ENCODE measurements at places on chromosomes 4 and X. TPM values are rescaled to one million over a fixed set of nuclear protein-coding genes. Genes with fewer than 3 reads are reported as not detected.

DNA sequence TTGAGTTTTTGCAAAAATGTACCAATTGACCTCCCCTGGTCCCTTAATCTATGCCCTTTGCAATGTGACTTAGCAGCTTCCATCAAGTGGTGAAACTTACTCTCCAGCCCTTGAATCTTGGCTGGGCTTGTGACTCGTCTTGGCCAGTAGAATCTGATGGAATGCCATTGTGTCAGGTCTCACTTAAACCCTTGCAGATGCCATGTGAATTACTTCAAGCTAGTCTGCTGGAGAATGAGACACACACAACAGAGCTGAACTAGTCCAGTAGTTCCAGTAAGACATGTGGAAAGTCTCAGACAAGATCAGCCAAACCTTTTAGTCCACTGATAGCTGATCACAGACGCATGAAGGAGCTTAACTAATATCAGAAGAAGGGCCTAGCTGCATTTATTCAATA lies 567.8 kb upstream of the CPEB2 start:
- DNase-seq = no peak

- DNase-seq = no peak
Observed at GRCh38 chr4:86878640-86879039, 13.6 kb downstream of the C4orf36 start.

- no peak for DNase-seq
Observed at GRCh38 chr4:176579226-176579625, 213.5 kb downstream of the VEGFC start.

DNA sequence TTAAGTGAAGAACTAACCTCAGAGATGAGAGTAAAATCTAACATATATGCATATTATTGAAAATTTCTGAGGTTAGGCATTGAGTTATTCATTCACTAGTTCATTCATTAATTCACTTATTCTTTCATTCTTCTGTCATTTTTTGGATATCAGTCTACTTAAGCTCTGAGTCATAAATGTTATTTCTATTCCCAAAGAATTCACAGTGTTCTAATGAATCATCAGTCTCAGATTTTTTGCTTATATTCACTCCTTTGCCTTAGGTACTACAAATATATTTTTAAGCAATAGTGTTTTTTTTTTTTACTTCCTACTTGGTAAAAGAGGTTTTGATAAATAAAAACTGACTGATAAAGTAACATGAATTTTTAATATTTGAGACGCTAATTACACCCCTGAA lies 95.2 kb upstream of the DKK2 start:
- no peak for DNase-seq

GRCh38 chrX:29477878-29478277 lies 737.5 kb upstream of the MAGEB2 start:
- DNase-seq = no peak

- DNase-seq = no peak
Observed at GRCh38 chr4:112403101-112403945, 106.2 kb downstream of the ALPK1 start.

DNA sequence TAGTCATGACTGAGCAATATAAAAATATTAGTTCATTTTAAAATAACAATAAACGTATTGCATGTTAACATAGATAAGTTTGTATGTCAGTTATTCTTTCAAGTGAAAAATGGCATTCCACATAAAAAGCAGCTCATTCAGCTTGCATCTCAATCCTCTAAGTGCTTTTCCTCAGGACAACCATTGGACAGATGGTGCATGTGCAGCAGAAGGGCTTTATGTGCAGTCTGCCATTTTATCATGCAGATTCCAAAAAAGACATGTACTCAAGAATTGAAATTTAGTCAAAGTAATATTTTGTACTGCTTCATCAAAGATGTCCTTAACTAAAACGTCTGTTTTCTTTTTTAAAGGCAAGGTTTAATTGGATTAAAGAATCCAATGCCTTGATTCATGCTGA lies 93.4 kb downstream of the RS1 start:
- no peak for DNase-seq

DNA sequence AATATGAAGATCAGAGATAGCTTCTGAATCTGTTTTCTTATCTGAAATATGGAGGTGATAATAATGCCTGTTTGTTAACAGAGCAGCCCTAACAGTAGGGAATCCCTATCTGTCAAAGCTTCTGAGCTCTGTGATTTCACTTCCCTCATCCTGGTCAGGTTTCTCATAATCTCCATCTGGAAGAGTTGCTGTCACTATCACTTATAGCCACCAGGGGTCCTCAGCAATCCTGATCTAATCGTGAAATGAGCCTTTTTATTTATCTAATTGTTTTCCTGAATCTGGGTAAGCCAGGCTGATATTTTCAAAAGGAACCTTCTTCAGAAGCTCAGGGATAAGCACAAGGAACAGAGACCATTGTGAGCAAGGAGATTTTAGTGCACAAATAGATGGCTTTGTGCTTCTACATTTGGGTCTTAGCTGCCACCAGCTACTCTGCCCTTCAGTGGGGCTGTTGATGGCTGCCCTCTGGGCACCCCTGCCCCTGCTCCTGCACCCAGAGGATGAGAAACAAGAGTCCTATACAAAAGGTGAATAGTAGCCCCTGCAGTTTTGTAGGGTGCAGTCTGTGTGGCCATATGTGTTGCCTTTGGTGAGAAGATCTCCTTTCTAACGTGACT lies 196.4 kb upstream of the RADX start:
- peak; percentile 12 for DNase-seq

- no peak for DNase-seq
Observed at GRCh38 chr4:148653681-148654080, 211.5 kb upstream of the NR3C2 start.

The PHOX2B gene
- not detected for total RNA-seq

DNA sequence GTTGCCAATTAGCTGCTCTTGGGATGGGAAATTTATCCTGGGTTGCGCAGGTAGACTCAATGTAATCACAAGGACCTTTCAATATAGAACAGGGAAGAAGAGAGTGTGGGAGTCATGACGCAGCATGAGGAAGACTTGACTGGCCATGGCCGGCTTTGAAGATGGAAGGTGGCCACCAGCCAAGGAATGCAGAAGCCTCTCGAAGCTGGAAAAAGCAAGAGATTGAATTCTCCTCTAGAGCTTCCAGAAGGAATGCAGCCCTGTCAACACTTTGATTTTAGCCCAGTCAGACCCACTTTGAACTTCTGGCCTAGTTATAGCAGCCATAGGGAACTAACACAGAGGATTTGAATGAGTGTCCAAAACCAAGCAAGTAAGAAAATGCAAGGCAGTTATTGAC lies 14.7 kb upstream of the SH3KBP1 start:
- DNase-seq = no peak

DNA sequence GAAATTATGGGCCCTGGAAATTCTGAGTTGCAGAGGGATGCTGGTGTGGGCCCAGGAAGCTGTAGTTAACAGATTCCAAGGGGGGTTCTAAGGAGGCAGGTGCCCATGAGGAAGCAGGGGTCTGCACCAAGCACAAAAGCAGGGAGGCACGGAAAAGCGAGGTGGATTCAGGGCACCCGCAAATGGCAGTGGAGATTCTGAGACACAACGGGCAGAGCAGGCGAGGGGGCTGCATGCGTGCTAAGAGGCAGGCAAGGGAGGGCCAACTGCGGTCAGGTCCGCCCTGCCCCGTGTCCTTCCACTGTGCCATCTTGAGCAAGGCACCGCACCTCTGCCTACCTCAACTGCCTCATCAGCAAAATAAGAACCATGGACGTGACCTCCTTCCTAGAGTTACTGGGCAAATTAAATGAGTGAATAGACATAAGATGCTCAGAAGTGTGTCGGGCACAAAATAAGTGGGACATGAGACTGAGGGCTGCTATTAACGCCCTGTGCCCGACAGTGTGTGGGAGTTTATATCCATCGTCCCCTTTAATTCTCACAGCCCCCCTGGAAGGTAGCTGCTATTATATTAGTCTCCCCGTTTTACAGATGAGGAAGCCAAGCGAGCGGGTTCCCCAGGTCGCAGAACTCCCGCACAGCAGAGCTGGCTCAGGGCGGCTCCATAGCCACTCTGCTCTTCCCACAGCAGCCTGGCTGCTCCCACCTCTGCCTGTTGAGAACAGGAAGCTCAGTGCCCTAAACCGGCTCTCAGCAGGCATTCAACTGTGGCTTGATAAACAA lies 67.6 kb downstream of the PPP2R2C start:
- DNase-seq = peak; percentile 20

The WDR17 gene
- 0.52 TPM for total RNA-seq

DNA sequence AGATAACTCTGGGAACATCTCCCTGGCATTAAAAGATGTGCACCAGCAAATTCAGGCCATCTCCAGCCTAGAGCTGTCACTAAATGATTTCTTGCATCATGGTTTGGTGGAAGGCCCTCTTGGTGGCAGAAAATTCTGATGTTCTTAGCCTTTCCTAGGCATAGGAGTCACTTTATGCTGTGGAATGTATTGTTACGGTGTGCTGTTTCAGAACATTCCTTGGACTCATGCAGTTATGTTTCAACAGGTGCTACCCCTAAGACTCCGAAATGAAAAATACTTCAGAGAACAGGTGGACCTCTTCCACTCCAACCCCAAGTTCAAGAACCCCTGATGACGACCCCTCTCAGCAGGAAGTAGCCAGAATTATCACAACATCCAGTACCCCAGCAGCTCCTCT lies 20.3 kb upstream of the PAPSS1 start:
- DNase-seq = no peak
